Erythroblast (primary cell): ENCODE measurements at places on chromosomes 6 and 20.

- DNase-seq = peak; percentile 51
Measured at GRCh38 chr6:41073968-41074691, 1.4 kb downstream of the NFYA start.

GRCh38 chr20:52150440-52151258 lies 40.9 kb downstream of the ZFP64 start:
- DNase-seq = peak; percentile 36

DNA sequence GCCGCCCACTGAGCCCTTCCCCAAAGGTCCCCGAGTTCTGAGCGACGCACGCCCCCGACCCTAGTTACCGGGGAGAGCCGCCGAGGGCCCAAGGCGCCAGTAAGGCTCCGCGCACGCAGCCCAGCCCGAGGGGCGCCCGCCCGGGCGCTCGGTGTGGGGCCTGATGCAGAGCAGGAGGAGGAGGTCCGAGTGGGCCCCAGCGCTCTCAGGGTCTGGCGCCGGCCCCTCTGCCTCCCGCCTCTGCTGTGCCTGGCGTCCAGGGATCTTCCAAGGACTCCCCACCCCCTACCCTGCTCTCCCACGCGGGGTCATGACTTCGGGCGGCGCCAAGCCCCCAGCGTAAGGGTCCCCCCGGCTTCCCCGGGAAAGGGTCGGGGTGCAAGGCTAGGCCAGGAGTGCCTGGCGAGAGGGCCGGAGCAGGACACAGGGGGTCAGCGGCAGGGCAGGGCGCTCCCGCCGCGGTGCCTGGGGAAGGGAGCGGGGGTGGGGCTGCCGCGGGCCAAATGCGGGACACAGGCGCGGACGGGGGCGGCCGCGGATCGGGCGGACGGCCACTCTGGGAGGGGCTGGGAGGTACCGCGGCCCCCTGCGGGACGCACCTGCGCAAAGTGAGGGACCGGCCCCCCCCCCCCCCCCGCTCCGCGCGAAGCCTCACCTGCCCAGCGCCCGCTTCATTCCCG lies 637 bp downstream of the ABHD12 start:
- DNase-seq = peak; percentile 57

DNA sequence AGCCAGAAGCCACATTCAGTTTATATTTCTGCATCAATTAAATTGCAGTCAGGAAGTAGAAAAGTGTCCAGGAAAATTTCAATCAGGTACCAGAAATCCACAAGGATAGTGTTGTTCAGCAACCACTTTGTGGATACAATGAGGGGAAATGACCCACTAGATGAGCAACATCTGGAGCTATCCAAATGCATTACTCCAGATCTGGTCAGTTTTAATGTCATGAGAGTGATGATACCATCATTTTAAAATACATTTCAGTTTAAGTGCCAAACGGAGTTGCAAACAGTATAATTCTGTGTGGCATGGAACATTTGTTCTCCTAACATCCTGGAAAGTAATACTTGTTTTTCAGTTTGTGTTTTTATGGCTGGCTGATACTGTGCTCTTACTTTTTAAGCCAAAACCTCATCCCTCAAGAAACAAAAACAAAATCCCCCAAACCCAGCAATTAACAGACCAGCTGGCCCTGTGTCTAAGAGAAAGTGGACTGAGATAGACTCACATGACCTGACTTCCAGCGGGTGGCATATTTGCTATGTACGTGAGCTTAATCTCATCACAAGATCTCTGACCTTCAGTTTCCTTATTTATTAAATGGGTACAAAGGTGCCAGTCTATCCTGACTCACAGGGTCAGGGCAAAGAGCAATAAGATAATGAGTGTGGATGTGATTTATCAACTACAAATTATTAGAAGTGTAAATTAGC lies 58.8 kb upstream of the CNKSR3 start:
- peak; percentile 10 for DNase-seq

GRCh38 chr6:137155830-137156229 lies 17.6 kb downstream of the IL22RA2 start:
- DNase-seq = no peak

- no peak for DNase-seq
Measured at GRCh38 chr6:77666846-77667245, 14.0 kb downstream of the MEI4 start.
